ENCODE measurements at places on chromosomes 4 and X. TPM values are rescaled to one million over a fixed set of nuclear protein-coding genes. Genes with fewer than 3 reads are reported as not detected.

Gene SHROOM2
- polyA plus RNA-seq: 9.0 TPM

Gene NDST4
- not detected for polyA plus RNA-seq

Gene RNF175
- polyA plus RNA-seq: 1.4 TPM

Gene ZMAT1
- polyA plus RNA-seq: 8.2 TPM

Gene CLCN4
- polyA plus RNA-seq: 5.4 TPM

Gene F8A3
- polyA plus RNA-seq: 0.27 TPM

Gene CT45A1
- not detected for polyA plus RNA-seq

Gene JCHAIN
- 0.61 TPM for polyA plus RNA-seq

Gene MAGEA8
- polyA plus RNA-seq: not detected

Gene SEC24D
- polyA plus RNA-seq: 58.6 TPM
